Central memory CD8-positive, alpha-beta T cell (primary cell): ENCODE measurements at places on chromosomes 2 and 18.

- no peak for DNase-seq
Measured at GRCh38 chr2:67290451-67291290, 106.5 kb upstream of the ETAA1 start.

DNA sequence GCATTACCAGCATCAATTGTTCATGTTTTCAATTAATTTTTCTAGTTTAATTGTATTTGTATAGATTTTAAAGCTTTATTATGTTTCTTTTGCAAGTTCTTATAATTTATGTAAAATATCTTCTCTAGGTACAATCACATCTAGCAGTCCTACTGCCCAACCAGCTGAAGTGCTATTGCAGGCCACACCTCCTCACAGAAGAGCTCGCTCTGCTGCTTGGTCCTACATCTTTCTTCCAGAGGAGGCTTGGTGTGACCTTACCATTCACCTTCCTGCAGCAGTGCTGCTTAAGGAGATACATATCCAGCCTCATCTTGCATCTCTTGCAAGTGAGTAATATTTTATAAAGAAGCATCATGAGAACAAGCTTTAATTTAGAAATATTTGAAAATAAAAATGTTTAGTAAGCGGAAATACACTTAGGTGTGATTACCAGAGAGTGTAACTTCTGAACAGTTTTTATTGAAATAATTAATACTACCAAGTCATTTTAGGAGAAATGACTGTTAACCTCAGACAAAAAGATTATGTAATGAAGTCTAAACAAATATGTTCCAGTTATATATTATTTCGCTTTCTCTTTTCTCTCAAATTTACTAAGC lies 122.9 kb upstream of the TTC27 start:
- no peak for DNase-seq

DNA sequence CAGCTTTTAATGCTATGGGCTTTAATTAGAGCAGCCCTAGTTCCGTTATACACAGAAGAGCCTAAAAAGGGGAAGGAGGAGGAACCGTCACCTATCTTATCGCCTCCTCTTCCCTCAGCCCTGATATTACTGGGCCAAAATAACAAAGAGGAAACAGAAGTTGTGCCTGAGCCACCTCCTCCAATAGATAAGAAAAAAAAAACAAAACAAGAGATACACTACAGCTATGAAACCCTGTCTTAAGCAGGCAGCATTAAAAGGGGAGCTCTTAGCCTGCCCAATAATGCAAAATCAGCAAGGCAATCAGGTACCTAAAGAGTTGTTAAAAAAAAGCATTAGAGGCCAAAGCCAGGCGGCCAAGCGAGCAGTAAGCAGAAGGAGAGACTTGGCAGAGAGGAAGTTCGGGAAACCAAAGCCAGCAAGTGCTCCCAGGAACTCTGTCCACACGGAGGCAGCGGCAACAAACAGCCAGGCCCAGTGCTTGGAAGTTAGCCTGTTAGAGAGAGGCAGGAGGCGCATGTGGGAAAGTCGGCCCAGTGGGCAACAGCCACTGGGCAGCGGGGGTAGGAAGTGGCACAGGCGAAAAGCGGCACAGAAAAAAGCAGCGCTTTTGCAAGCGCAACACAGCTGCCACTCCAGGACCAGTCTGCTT lies 41.8 kb upstream of the PDK1 start:
- DNase-seq, result no peak

- no peak for DNase-seq
Measured at GRCh38 chr2:8767324-8767723, 70.1 kb downstream of the KIDINS220 start.

- no peak for DNase-seq
Measured at GRCh38 chr18:41881285-41881684, 73.7 kb upstream of the PIK3C3 start.

- no peak for DNase-seq
Measured at GRCh38 chr2:177143444-177143843, 69.2 kb upstream of the HNRNPA3 start.

DNA sequence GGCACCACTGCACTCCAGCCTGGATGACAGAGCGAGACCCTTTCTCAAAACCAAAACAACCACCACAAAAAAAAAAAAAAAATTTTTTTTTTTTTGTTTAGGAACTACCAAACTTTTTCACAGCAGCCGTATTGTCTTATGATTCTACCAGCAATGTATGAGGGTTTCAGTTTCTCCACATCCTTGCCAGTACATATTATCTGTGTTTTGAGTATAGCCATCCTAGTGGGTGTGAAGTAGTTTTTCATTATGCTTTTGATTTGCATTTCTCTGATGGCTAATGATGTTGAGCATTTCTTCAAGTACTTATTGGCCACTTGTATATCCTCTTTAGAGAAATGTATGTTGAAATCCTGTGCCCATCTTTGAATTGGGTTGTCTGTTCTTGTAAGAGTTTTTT lies 51.7 kb downstream of the COX7A2L start:
- DNase-seq, result no peak

- DNase-seq, result no peak
Measured at GRCh38 chr2:159206736-159207380, 79.6 kb downstream of the WDSUB1 start.

GRCh38 chr18:32093102-32093511 lies 1.4 kb downstream of the RNF138 start:
- peak; percentile 18 for DNase-seq

DNA sequence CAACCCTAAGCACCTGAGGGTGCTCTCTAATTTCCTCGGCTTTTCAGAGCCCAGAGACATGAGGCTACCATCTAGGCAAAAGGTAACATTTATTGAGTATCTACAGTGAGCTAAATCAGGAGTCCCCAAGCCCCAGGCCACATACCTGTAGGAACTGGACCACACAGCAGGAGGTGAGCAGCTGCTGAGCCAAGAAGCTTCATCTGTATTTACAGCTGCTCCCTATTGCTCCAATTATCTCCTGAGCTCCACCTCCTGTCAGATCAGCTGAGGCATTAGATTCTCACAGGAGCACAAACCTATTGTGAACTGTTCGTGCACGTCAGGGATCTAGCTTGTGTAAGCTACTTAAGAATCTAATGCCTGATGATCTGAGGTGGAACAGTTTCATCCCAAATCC lies 70.2 kb downstream of the RND3 start:
- DNase-seq, result no peak

- DNase-seq, result no peak
Measured at GRCh38 chr2:117858336-117858735, 43.8 kb downstream of the DDX18 start.

- no peak for DNase-seq
Measured at GRCh38 chr2:46337208-46337994, 40.2 kb downstream of the EPAS1 start.

- no peak for DNase-seq
Measured at GRCh38 chr2:145032791-145033190, 512.9 kb upstream of the ZEB2 start.
